CD4-positive, alpha-beta memory T cell (primary cell): ENCODE measurements at places on chromosomes 7 and 10. TPM values are rescaled to one million over a fixed set of nuclear protein-coding genes. Genes with fewer than 3 reads are reported as not detected.

Gene SVOPL
- not detected for polyA plus RNA-seq

Gene IQUB
- not detected for polyA plus RNA-seq

Gene WDFY4
- polyA plus RNA-seq: not detected

Gene LRRC17
- polyA plus RNA-seq: 0.26 TPM

Gene AGR3
- polyA plus RNA-seq: not detected

Gene PTPN20
- 0.95 TPM for polyA plus RNA-seq

Gene ZNF804B
- not detected for polyA plus RNA-seq

Gene CALN1
- polyA plus RNA-seq: not detected

Gene PPP2R2D
- 36.2 TPM for polyA plus RNA-seq

Gene CABCOCO1
- not detected for polyA plus RNA-seq

Gene ANKRD2
- not detected for polyA plus RNA-seq

Gene VPS37D
- not detected for polyA plus RNA-seq

Gene HHEX
- polyA plus RNA-seq: 0.98 TPM

Gene AKR1C8
- not detected for polyA plus RNA-seq

Gene ZNF316
- polyA plus RNA-seq: 5.8 TPM

Gene TSPAN12
- polyA plus RNA-seq: not detected

Gene PLA2G12B
- not detected for polyA plus RNA-seq

Gene STAG3
- polyA plus RNA-seq: 1.6 TPM

Gene ZNF680
- polyA plus RNA-seq: 7.4 TPM

Gene PTN
- not detected for polyA plus RNA-seq

Gene CACNB2
- 0.36 TPM for polyA plus RNA-seq

Gene NUDT5
- 55.6 TPM for polyA plus RNA-seq

Gene MBL2
- not detected for polyA plus RNA-seq

Gene WDR86
- 10.0 TPM for polyA plus RNA-seq

Gene RELN
- not detected for polyA plus RNA-seq

Gene HGF
- polyA plus RNA-seq: not detected

Gene MUC3A
- not detected for polyA plus RNA-seq

Gene FLNC
- not detected for polyA plus RNA-seq

Gene TEX36
- polyA plus RNA-seq: not detected

Gene LRRC18
- polyA plus RNA-seq: not detected

Gene TIMM23
- 62.8 TPM for polyA plus RNA-seq

Gene SH2D4B
- polyA plus RNA-seq: not detected

Gene TRIM4
- 28.8 TPM for polyA plus RNA-seq

Gene UPK3B
- polyA plus RNA-seq: not detected

Gene MKX
- polyA plus RNA-seq: not detected

Gene FBXL13
- polyA plus RNA-seq: 0.10 TPM

Gene CAMK2B
- polyA plus RNA-seq: not detected

Gene CCL24
- polyA plus RNA-seq: not detected

Gene AGBL3
- 0.42 TPM for polyA plus RNA-seq

Gene TMEM184A
- polyA plus RNA-seq: not detected

Gene NEUROD6
- polyA plus RNA-seq: not detected

Gene TM9SF3
- polyA plus RNA-seq: 74.7 TPM

Gene MYH16
- not detected for polyA plus RNA-seq

Gene KDM7A
- 3.3 TPM for polyA plus RNA-seq

Gene LRMDA
- not detected for polyA plus RNA-seq

Gene ATOH7
- not detected for polyA plus RNA-seq

Gene NANOS1
- 0.11 TPM for polyA plus RNA-seq

Gene TRIM74
- 0.34 TPM for polyA plus RNA-seq

Gene CYP3A4
- polyA plus RNA-seq: not detected

Gene JCAD
- polyA plus RNA-seq: not detected

Gene ADARB2
- not detected for polyA plus RNA-seq

Gene FAM20C
- not detected for polyA plus RNA-seq

Gene OR2A42
- not detected for polyA plus RNA-seq

Gene NAT16
- not detected for polyA plus RNA-seq

Gene GSTO2
- polyA plus RNA-seq: 1.2 TPM

Gene IL15RA
- 17.4 TPM for polyA plus RNA-seq

Gene SPDYE9
- not detected for polyA plus RNA-seq
